ENCODE measurements at places on chromosomes 12 and 14.
A peak's percentile ranks its signal among the peaks of the same experiment; 100 is the strongest.

DNA sequence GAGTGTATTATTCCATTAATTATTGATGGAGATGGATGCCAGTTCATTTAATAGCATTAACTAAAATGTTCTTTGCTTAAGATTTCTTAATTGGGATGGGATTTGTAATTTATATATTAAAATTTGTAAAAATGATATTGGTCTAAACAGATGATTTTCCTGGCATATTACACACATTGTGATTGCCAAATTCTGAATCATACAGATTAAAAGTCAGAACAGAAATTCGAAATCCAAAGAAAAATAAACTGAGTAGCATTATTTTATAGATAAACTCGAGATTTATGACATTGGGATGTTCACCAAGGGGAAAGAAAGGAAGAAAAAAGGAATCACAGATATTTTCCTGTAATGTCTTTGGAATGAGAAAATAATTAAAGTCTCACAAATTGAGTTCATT, 481.1 kb downstream of the CCER1 start:
- no peak for DNase-seq

- DNase-seq: no peak
Observed at GRCh38 chr12:22408610-22409376, 74.3 kb upstream of the ST8SIA1 start.

DNA sequence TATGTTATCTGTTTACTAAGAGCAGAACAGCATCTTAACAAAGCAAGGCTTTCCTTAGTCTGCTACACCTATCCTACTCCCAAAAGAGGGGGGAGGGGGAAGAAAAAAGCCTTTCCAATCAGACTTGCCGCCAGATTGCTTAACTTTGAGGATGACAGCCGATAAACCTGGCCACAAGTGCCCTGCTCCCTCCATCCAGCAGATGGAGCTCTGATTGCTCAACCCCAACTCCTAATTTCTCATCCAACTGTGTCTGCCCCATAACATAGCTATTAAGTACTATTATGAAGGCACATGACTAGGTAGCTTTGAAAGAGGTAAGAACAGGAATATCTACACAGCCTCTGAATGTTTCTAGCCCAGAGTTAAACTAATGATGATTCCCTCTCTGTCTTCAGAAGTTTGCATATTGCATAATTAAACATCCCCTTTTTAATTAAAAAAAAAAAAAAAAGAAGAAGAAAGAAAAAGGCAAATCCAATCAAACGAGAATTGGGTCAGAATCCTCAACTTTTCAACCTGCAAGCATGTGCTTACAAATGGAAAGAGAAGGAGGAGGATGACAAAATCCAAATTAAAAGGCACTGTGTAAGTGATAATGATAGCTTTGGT, 247.4 kb downstream of the GALC start:
- DNase-seq: peak; percentile 34

DNA sequence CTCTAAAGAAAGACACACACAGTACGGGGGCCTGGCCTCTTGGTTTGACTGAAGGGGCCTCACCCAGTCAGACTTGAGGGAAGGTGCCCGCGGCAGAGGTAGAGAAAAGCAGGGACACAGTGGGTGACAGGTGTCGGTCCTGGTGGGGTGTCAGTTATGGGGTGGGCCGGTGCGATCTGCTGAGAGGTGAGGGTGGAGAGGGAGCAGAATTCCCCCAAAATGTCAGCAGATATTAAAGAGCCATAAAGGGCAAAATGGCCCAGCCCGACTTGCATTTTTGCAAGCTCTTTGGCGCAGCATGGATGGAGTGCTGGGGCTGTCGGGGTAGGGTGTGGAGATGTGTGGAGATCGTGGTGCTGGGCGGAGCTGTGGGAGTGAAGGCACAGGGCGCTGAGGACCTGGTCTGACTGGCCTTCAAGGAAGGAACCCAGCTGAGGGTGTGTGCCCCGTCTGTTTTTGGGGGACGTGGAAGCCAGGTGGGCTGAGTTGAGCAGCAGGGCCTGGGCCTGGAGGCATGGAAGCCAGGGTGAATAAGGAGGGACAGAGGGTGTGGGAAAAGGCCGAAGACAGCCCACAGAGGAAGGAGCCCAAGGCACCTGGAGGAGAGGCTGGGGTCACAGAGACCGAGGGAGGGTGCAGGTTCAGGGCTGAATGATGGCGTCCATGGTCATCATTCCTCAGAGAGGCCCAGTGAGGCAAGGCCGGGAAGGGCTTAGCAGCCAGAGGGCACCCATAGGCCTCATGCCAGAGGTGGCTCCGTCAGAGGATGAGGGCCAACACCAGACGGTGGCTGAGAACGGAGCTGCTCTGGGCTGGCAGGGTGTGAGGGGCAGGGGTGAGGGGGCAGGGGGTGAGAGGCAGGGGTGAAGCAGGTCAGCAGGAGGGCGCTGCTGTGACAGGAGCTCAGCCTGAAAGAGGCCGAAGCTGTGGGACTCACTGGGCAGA, 48.2 kb upstream of the DYNC1H1 start:
- no peak for DNase-seq

GRCh38 chr12:59808317-59808910, 212.6 kb downstream of the SLC16A7 start:
- peak; percentile 49 for DNase-seq

GRCh38 chr12:49518914-49519573, 19.8 kb upstream of the KCNH3 start:
- peak; percentile 76 for DNase-seq

DNA sequence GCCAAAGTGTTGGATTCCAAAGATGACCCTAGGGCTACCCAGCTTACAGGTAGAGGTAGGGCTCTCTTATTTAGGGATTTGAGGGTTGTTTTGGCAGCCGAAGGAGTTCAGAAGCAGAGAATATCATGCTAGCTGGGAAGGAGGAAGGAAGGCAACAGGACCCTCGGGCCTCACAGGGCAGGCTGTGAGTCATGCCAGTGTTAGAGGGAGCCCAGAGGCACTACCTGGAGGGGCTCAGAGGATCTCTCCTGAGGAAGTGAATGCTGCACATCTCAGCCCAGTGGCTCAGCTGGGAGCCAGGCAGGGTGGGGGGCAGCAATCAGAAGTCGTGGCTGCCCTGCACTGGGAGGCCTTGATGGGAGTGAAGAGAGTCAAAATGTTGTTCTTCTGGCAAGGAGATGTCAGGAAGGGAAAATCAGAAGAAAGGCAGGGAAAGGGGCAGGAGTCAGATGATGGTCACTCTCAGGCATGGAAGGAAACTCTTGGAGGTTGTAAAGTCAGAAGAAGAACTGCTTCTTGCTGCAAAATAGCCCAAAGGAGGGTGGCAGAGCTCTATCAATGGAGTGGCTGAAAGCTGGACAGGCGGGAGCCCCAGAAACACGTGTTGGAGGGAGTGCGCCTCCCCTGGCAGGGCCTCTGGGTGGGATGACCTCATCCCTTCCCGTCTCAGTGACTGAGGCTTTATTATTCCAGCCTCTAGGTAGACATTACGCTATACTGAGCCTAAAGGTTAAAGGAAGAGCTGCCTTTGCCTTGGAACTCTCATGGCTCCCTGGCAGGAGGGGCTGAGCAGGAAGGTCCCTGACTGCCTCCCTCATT, 141.3 kb downstream of the SMOC1 start:
- DNase-seq: peak; percentile 47

- DNase-seq: no peak
Observed at GRCh38 chr14:61875483-61875882, 113.3 kb downstream of the SNAPC1 start.

DNA sequence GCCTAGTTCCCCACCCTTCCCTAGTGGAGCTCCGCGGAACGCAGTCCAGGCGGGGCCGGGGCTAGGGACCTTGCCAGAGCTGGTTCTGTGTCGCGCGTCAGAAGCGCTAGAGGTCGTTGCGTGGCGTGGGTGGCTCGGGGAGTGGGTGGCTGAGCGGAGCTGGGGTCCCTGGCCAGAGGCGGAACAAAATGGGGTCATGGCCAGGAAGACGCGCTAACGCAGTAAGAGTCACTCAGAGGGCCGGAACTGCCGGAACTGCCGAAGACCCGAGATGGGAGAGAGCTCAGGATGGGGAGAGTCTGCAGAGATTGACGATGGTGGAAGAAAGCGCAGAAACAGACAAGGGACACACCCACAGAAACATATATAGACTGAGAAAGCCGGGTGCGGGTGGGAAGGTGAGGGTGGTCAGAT, 4.8 kb downstream of the DGKA start:
- no peak for DNase-seq

GRCh38 chr12:29026419-29026818, 122.7 kb upstream of the FAR2 start:
- DNase-seq: peak; percentile 8

- DNase-seq: no peak
Observed at GRCh38 chr12:44159862-44160261, 324.0 kb downstream of the TMEM117 start.

DNA sequence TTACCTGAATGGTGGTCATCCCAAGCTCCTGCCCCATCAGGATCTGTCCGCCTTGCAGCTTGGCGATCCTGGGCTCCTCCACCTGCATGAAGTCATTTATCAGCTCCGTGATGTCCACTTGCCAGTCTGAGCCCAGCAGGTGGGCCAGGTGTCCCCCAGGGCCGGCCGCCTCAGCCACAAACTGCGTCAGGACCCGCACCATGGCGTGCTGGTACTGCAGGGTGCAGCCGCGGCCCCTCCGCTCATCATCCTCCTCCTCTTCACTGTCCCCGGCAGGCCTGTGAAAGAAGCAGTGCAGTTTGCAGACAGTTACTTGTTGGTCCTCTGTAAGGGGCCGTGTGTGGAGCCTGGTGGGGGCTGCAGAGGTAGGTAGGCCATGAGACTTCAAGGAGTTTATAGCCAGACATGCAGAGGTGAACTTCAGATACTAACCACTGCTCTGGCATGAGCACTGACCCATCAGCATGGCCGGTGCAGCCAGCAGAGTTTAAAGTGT, 228.5 kb downstream of the GLT1D1 start:
- no peak for DNase-seq

- no peak for DNase-seq
Observed at GRCh38 chr12:90091809-90092208, 383.2 kb upstream of the ATP2B1 start.

DNA sequence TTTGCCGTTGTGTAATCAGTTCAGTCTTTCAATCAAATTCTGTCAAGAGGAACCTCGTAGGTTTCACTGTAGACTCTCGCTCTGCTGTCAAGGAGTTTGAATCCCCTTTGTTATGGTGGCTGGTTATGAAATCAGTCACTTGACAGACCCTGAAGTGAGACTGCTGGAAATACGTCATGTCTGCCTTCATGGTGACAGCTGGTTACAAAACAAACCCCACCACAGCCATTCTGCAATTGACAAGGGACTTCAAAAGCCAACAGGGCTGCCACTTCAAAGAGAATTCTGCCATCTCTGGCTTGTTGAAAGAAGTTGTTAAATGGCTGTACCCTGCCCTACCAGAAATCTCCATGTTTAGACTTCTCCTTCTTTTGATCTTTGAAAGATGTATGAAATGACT, 286.9 kb downstream of the ERC1 start:
- DNase-seq: no peak

DNA sequence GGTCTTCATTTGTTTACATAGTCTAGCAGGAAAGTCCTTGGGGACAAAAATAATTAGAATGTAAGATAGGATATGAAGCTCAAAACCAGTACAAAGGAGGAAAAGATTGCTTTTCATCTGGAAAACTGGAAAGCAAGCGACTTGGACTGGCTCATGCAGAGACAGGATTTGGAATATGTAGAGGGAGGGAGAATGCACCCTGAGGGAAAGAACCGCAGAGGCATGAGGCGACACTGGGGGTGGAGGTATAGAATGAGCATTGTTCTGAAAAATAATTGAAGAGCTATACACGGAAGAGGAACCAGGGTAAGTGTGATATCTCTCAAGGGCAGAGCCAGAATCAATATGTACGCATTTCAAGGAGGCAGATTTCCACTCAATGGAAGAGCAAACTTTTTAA, 85.5 kb downstream of the PLEKHG3 start:
- DNase-seq: no peak

GRCh38 chr12:114846771-114847170, 162.8 kb upstream of the TBX3 start:
- no peak for DNase-seq

DNA sequence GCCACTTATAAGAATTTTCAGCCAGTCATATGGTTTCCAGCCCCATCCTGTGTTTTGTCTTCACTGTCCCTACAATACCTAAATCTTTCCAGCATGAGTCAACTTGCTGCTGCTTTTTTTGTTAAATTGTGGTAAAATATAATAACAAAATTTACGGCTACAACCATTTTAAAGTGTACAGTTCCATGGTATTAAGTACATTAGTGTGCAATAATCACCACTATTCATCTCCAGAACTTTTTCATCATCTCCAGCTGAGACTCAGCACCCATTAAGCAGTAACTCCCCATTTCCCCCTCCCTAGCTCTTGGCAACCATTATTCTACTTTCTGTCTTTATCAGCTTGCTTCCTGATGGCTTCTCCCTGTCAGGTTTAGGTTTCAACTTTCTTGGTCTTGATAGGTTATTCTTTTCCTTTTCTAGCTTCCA, 39.1 kb downstream of the FRS2 start:
- peak; percentile 58 for DNase-seq

DNA sequence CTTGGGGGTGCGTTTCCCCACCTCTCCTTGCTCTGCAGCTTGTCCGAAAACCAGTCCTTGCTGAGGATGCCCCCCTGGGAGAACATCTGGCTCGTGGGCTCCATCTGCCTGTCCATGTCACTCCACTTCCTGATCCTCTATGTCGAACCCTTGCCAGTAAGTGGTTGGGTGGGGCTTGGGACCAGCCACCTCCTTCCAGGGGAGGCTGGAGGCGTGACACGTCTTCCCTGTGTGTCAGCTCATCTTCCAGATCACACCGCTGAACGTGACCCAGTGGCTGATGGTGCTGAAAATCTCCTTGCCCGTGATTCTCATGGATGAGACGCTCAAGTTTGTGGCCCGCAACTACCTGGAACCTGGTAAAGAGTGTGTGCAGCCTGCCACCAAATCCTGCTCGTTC, 57.5 kb downstream of the ANAPC7 start:
- DNase-seq: no peak

DNA sequence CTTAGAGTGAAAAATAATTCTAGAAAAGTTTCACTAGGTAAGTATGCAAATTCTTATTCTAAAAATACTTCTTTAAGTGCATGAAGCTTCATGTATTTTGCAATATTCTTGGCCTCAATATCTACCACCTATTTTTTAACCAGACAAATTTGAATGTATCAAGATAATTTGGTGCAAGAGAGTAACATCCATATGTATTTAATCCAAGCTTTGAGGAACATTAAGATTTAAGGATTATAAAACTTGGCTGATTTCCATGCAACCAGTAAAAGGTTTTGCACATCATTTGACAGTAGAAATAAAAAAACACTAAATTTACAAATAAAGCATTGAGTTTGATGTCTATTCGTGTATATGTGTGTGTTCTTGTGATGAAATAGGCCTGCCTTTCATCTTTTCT, 7.7 kb downstream of the LUM start:
- no peak for DNase-seq

GRCh38 chr12:110622582-110622981, 8.7 kb downstream of the TCTN1 start:
- DNase-seq: no peak

- DNase-seq: peak; percentile 28
Observed at GRCh38 chr12:45918818-45919217, 71.6 kb downstream of the SCAF11 start.
